ENCODE measurements at places on chromosomes 12 and 14. TPM values are rescaled to one million over a fixed set of nuclear protein-coding genes. Genes with fewer than 3 reads are reported as not detected.

DNA sequence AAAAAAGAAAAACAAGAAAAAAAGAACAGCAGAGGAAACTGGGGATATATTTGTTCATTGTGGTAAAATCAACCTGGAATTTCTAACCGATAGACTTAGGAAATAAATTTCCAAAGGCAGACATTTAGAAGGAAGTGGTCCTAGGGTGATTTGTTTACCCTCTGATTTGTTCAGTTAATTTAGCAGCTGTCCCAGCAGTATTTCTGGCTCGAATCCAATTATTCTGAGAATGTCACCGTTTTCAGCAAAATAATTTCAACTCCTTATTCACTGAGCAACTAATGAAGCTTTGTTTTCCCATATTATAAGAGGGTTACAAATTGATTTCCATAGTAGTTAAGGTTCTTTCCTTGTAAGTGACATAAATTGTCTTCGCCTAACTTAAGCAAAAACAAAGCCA lies 285.2 kb upstream of the SYT10 start:
- no peaks in the 10 kb centered on the region for H3K36me3 ChIP-seq
- no peak overlapping the region for H3K4me3 ChIP-seq
- DNase-seq, result no peak
- H3K4me1 ChIP-seq, result no peaks in the 10 kb centered on the region
- no peak overlapping the region for H3K27ac ChIP-seq
- no peaks in the 10 kb centered on the region for H3K27me3 ChIP-seq

- no peaks in the 10 kb centered on the region for H3K36me3 ChIP-seq
- no peaks in the 10 kb centered on the region for H3K4me1 ChIP-seq
Observed at GRCh38 chr14:99592394-99592793, 11.6 kb downstream of the CCDC85C start.

GRCh38 chr12:26723379-26724308 lies 109.3 kb downstream of the ITPR2 start:
- peak overlapping the region; percentile 41 for H3K27ac ChIP-seq
- H3K36me3 ChIP-seq, result no peaks in the 10 kb centered on the region
- H3K4me1 ChIP-seq, result no peaks in the 10 kb centered on the region

GRCh38 chr12:90010089-90010488 lies 301.5 kb upstream of the ATP2B1 start:
- H3K36me3 ChIP-seq, result no peaks in the 10 kb centered on the region
- no peak for DNase-seq
- no peak overlapping the region for H3K27ac ChIP-seq

DNA sequence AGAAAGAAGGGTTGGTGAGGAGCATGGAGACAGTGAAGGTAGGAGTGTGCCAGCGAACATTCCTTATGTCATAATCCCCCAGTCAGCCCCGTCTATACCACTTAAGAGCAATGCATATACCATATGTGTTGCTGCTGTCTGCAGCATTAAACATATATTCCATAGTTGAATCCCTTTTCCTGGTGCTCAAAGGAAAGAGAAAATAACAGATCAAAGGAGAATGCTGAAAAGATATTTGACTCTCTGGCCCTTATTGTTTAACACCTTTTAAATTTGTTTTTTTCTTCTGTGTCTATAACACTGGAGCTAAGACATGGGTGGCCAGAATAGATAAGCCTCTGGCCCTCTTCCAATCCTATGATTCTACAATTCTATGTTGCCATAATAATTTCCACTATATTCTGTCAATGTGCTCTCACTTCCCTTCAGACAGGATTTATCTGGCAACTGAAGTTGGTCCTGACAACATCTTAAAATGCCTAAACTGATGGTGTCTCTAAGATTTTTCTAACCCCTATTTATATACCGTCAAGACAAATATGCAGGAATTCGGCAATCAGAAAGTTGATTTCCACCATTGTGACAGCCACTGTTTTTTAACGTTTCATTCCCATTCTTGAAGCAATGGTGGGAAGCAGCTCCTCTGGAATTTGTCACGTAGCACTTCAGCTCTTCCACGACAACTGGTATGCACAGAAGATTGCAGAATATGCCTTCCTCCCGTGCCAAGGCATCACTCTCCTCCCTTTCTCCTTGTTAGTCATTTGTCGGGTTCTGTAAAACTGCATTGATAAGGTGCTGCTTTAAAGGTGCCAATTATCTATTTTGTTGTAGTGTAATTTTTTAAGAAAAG lies 204.7 kb downstream of the BCAT1 start:
- no peak for DNase-seq
- no peaks in the 10 kb centered on the region for H3K4me1 ChIP-seq
- no peak overlapping the region for H3K4me3 ChIP-seq
- no peaks in the 10 kb centered on the region for H3K36me3 ChIP-seq

- no peaks in the 10 kb centered on the region for H3K36me3 ChIP-seq
- no peak overlapping the region for H3K27ac ChIP-seq
- DNase-seq, result peak; percentile 65
Observed at GRCh38 chr14:98293576-98293975, 978.4 kb downstream of the BCL11B start.

- H3K27ac ChIP-seq, result no peak overlapping the region
- DNase-seq, result no peak
- H3K4me3 ChIP-seq, result no peak overlapping the region
- no peaks in the 10 kb centered on the region for H3K4me1 ChIP-seq
- no peaks in the 10 kb centered on the region for H3K36me3 ChIP-seq
Observed at GRCh38 chr12:25065035-25065434, 116.1 kb upstream of the BCAT1 start.

DNA sequence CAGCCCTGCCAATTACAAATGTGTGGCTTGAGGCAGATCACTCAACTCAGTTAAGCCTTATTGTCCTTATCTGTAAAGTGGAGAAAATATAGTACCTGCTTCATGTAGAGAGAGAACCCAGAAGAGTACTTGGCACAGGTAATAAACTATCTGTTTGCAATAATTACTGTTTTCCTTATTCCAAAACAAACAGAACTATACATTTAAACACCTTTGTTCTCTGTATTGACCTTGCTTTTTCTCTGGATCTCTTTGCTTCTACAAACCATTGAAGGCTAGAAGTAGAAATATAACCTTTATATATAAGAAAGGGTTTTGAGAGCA lies 70.8 kb upstream of the SRSF5 start:
- H3K27ac ChIP-seq, result peak overlapping the region; percentile 83
- DNase-seq, result no peak
- H3K4me3 ChIP-seq, result no peak overlapping the region
- peaks cover 34% of the 10 kb centered on the region for H3K4me1 ChIP-seq

- no peak overlapping the region for H3K4me3 ChIP-seq
- no peak overlapping the region for H3K27ac ChIP-seq
- H3K4me1 ChIP-seq, result no peaks in the 10 kb centered on the region
- DNase-seq, result no peak
- no peaks in the 10 kb centered on the region for H3K36me3 ChIP-seq
Observed at GRCh38 chr14:50539051-50539450, 6.7 kb upstream of the MAP4K5 start.

DNA sequence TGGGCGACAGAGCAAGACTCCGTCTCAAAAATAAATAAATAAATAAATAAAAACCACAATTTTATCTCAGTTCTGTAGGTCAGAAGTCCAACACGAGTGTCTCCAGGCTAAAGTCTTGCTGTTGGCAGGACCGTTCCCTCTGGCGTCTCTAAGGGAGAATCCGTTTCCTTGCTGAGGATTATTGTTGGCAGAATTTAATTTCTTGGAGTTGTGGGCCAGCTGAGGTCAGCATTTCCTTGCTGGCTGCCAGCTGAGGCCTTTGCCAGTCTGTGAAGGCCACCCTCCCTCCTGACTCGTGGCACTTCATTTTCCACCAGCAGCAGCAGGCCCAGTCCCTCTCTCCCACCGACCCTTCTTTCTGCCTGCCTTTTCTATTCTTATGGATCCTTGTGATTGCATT lies 17.2 kb downstream of the PSMC1 start:
- no peak overlapping the region for H3K4me3 ChIP-seq
- no peaks in the 10 kb centered on the region for H3K4me1 ChIP-seq
- no peak overlapping the region for H3K27ac ChIP-seq
- peaks cover 8% of the 10 kb centered on the region for H3K36me3 ChIP-seq
- no peak for DNase-seq

GRCh38 chr12:100375038-100375735 lies 18.3 kb downstream of the SLC17A8 start:
- DNase-seq, result no peak
- H3K36me3 ChIP-seq, result no peaks in the 10 kb centered on the region
- H3K4me1 ChIP-seq, result no peaks in the 10 kb centered on the region
- H3K27ac ChIP-seq, result no peak overlapping the region

- no peak overlapping the region for H3K27ac ChIP-seq
- no peaks in the 10 kb centered on the region for H3K27me3 ChIP-seq
- DNase-seq, result no peak
- H3K4me1 ChIP-seq, result no peaks in the 10 kb centered on the region
- H3K4me3 ChIP-seq, result no peak overlapping the region
- H3K36me3 ChIP-seq, result no peaks in the 10 kb centered on the region
Observed at GRCh38 chr12:104596134-104596799, 139.5 kb downstream of the CHST11 start.

DNA sequence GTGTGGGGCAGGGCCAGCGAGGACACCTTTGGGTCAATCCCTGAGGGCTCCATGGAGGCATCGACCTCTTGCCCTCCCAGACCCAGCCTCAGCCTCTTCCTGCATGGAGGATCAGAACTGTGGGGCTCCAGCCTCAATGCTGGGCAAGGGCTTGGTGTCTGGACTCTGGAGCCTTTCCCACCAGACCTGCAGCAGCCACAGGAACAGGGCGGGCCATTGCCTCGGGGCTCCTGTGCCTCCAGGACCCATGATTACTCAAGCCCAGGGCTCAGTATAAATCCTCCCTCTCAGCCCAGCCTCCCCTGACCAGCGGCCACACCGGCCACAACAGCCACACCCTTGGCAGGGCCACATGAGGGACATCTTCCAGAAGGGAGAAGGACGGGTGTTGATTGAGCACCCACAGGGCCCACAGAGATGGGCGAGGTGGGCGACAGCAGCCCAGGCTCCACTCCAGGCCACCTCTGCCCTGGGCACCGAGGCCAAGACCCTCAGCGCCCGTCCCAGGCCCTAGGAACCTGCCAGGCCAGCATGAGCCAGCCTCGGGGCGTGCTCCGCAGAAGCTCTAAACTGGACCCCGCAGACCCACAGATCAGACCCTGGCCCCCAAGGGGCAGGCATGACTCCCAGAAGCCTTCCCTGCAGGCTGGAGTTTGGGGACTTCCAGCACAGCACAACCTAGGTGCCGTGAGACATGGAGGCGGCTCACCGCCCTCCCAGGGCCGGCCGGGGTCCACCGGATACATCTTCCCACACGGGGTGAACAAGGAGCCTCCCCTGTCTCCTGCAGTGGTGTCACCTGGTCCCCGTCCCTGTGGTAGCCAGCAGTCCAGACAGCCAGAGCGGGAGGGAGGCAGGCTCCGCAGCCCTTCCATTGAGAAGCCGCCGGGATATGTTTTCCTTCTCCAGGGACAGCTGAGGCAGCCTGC lies 25.1 kb downstream of the NCOR2 start:
- no peaks in the 10 kb centered on the region for H3K27me3 ChIP-seq
- H3K4me3 ChIP-seq, result no peak overlapping the region
- H3K4me1 ChIP-seq, result peaks cover 37% of the 10 kb centered on the region
- H3K27ac ChIP-seq, result peak overlapping the region; percentile 76
- no peak for DNase-seq
- H3K36me3 ChIP-seq, result no peaks in the 10 kb centered on the region

DNA sequence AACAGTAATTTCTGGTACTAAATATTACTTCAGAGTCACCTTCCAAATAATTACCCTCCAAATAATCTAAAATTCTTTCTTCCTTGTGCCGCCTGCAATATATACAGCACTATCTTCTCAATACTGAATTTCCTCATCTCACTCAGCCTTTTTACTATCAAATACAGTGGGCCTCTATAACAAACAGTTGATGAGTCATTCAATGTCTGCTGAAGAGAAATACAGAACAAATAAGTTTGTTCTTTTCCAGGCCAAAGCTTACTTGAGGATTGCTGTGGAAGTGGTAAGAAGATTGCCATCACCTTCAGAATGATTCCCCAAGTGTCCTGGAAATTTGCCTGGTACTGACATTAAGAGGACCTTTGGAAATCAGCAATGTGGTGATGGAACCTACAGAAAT lies 218.2 kb upstream of the ARHGAP5 start:
- H3K4me1 ChIP-seq, result no peaks in the 10 kb centered on the region
- no peak overlapping the region for H3K4me3 ChIP-seq
- H3K27ac ChIP-seq, result no peak overlapping the region

- no peak overlapping the region for H3K4me3 ChIP-seq
- no peak overlapping the region for H3K27ac ChIP-seq
- DNase-seq, result no peak
- no peaks in the 10 kb centered on the region for H3K27me3 ChIP-seq
- H3K36me3 ChIP-seq, result no peaks in the 10 kb centered on the region
Observed at GRCh38 chr14:98622208-98623051, 649.6 kb downstream of the BCL11B start.

- H3K27ac ChIP-seq, result no peak overlapping the region
- H3K36me3 ChIP-seq, result no peaks in the 10 kb centered on the region
- H3K27me3 ChIP-seq, result no peaks in the 10 kb centered on the region
- no peak overlapping the region for H3K4me3 ChIP-seq
- DNase-seq, result no peak
Observed at GRCh38 chr12:19576506-19577280, 137.4 kb downstream of the AEBP2 start.

DNA sequence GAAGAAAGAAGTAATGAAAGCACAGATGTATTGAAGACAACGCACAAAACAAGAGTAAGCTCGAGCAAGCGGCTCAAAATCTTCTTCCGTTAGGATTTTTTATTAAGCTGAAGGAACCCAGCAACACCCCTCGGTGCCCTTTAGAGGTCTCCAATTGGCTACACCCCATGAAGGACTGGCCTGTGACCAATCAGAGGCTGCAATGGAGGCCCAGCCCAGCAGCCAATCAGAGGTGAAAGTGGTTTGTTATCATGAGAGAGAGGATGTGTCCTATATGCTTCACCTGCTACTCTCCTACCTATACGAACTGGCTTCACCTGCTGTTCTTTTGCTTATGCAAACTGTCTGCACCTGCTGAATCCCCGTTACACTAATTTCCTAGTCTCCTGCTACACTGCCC lies 358.8 kb downstream of the C12orf50 start:
- H3K36me3 ChIP-seq, result no peaks in the 10 kb centered on the region
- no peak overlapping the region for H3K4me3 ChIP-seq
- no peak for DNase-seq
- no peak overlapping the region for H3K27ac ChIP-seq
- H3K4me1 ChIP-seq, result no peaks in the 10 kb centered on the region

DNA sequence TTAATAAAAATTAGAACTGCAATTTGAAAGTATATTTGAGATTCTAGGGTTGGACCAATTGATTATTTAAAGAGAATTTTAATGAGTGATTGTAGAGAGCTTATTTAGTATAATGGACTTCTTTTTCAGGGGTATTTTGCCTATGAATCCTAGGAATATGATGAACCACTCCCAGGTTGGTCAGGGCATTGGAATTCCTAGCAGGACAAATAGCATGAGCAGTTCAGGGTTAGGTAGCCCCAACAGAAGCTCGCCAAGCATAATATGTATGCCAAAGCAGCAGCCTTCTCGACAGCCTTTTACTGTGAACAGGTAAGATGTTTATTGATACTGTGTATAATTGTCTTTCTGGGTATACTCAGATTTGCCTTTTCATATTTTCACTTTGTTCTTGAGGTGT lies 35.9 kb upstream of the KCNMB4 start:
- no peaks in the 10 kb centered on the region for H3K4me1 ChIP-seq
- H3K27ac ChIP-seq, result no peak overlapping the region
- no peak for DNase-seq
- no peaks in the 10 kb centered on the region for H3K27me3 ChIP-seq

HEATR5A gene
- 34.7 TPM for total RNA-seq

LYZ gene
- total RNA-seq, result 57.1 TPM

LALBA gene
- not detected for total RNA-seq

KLRB1 gene
- 0.80 TPM for total RNA-seq

CLEC1A gene
- total RNA-seq, result 4.3 TPM

MANSC4 gene
- not detected for total RNA-seq

ACVR1B gene
- total RNA-seq, result 12.3 TPM

LMO3 gene
- 56.3 TPM for total RNA-seq

APOLD1 gene
- total RNA-seq, result 41.4 TPM
